Inflammatory macrophage treated with lipopolysaccharide for 1 hour (primary cell): ENCODE measurements at places on chromosomes 16 and 17.
A peak's percentile ranks its signal among the peaks of the same experiment; 100 is the strongest.

GRCh38 chr17:52159246-52160135 lies 977 bp upstream of the CA10 start:
- no peak for DNase-seq

GRCh38 chr17:59565959-59566324 lies 532 bp downstream of the DHX40 start:
- DNase-seq = peak; percentile 53

- DNase-seq = no peak
These were observed 11.8 kb downstream of the CCDC92B start for GRCh38 chr17:2737693-2738092.

DNA sequence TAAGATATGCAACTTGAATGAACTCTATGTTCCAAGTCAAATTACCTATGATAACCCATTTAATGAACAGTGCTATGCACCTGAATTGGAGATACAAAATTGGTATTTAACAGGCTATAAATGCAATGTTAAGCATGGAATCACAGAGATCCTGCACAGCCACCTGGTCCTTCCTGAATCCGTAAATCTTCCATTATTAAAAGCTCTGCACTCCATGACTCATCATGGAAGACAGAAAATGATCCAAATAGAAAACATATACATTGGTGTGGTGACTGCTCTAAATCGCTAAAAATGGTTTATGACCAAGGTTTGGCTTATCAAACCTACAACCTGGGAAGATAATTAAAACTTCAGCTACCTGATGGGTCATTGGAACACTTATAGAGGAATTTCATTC lies 45.3 kb downstream of the GLG1 start:
- no peak for DNase-seq

DNA sequence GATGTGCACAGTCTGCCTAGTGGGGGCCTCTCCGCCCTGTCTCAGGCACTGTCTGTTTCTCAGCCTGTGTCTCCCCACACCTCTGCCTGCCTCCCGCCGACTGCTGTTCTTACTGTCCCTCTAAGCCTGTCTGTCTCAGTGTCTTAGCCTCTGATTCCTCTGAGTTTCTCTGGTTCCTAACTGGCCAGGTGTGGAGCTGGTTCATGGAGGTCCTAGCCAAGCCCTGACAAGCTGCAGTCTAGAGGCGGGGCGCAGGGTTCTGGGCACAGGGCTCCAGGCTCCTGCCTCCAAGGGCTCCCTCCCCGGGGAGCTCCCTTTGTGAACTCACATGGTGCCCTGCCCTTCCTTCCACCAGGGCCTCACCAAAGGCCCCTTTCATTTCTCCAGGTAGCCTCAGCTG lies 19.4 kb downstream of the C17orf100 start:
- no peak for DNase-seq

- DNase-seq = no peak
These were observed 30.7 kb upstream of the MED9 start for GRCh38 chr17:17445925-17446665.

DNA sequence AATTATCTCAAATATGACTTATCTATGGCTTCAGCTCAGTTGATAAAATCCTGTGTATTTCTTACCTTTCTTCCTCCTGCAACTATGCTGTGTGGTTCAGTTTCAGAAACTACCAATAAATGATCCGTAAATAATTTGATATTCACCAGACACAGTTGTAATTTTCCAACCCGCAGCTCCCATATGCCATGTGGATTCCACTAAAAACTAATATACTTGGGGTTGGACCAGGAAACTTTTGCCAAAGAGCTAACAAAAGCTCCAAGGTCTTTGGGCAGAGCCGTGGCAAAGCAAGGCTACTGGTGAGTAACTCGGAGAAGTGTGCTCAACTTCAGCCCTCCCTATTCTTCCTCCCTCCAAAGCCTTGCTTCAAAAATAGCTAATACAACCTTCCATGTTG lies 2.3 kb upstream of the CHST6 start:
- no peak for DNase-seq

GRCh38 chr17:28937044-28937729 lies 14.1 kb downstream of the PHF12 start:
- peak; percentile 84 for DNase-seq

GRCh38 chr17:73901661-73902415 lies 257.6 kb upstream of the SDK2 start:
- DNase-seq = peak; percentile 40

GRCh38 chr17:42050393-42051012 lies at the start of gene C17orf113:
C17orf113 (minus strand) TSS chr17:42050601; CDS start chr17:42043376, 7,225 bp downstream.
- peak; percentile 47 for DNase-seq

GRCh38 chr16:55501549-55502322 lies 7.1 kb upstream of the LPCAT2 start:
- DNase-seq = no peak

DNA sequence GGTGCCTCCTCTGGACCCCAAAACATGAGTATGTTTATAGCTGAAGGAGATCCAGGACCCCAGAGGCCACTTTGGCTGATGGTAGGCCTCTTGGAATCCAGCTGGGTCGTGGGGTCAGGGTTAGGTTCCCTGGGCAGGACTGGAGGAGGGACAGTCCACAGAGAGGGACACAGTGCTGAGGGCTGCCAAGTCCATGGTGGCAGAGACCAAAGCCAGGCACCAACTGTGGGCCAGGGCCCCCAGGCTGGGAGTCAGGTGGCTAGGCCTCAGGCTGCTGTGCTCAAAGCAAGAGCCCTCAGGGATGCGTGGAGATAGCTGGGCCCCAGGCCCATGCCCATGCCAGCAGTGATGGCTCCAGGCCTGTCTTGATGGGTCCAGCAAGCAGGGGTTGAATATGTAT lies 44.1 kb downstream of the RAB11FIP4 start:
- no peak for DNase-seq

- DNase-seq = no peak
These were observed 599 bp downstream of the MRC2 start for GRCh38 chr17:62627904-62628633.

GRCh38 chr17:48510761-48511604 lies 19.8 kb downstream of the HOXB1 start:
- no peak for DNase-seq

DNA sequence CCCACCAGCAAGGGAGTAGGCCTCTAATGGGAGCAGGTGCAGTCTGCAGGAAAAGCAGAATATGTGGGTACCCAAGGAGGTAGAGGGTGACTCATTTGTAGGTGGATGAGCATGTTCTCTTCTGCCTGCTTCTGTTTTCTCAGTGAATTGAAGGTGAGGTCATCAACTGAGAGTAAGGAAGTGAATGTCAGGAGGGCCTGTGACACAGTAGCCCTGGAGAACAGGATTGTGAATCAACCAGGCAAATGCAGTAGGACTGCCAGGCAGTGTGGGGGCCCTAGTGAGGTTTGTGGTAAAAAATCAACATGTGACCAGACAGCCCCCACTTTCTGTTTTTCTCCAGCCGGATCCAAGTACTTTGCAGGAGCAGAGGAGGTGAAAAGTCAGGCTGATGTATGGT lies 150.5 kb upstream of the SOX9 start:
- DNase-seq = no peak

- no peak for DNase-seq
These were observed 110.7 kb upstream of the IRX3 start for GRCh38 chr16:54397190-54397835.

DNA sequence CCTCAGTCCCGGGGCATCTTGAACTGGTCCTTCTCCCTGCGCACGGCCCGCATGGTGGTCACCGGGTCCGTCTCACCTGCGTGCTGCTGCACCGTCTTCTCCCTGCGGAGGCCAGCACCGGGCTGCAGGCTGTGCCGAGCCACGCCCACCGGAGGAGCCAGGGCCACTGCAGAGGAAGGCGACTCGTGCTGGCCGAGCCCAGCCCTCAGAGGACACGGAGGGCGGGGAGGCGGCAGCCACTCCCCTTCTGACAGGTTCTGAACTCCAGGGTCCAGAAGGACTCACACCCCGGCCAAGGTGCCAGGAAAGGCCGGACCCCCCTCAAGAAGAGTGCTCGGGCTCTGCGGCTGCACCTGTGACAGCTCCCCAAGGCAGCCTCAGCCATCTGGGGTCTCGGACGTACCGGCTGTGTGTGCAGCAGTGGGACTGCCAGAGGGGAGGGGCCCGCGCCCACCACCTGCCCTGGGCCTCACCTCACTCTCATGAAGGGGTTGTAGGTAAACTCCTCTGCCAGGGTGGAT lies 15.8 kb upstream of the IGFALS start:
- DNase-seq = no peak

DNA sequence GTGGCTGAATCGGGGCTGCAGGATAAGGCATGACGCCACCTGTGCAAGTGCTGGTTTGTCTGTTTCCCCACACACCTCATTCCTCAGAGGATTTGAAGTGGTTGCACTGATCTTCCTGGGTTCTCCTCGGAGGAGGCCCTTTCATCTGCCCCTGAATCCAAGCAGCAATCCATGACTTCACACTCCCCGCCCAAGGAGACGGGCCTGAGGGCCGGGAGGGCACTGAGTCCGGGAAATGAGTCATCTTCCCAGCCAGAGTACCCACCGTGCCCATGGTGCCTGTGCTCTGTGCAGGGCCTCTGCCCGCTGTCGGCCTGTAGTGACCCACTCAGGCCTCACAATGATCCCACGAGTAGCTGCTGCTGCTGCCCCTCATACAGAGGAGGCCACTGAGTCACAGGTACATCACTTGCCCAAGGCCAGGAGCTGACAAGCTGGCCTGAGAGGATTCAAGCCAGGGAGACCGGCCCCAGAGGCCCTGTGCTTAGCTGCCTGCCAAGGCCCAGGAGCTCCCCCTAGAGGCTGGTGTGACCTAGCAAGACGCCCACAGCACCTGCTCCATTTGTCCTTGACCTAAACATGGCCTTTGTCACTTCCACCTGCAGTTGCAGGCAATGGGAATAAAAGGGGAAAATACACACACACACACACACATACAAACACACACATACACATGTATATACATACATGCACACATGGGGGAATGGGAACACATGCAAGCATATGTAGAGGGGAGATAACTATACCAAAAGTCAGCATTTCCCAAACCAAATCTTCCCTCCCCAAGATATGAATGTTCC lies 240.0 kb downstream of the C16orf95 start:
- peak; percentile 64 for DNase-seq

DNA sequence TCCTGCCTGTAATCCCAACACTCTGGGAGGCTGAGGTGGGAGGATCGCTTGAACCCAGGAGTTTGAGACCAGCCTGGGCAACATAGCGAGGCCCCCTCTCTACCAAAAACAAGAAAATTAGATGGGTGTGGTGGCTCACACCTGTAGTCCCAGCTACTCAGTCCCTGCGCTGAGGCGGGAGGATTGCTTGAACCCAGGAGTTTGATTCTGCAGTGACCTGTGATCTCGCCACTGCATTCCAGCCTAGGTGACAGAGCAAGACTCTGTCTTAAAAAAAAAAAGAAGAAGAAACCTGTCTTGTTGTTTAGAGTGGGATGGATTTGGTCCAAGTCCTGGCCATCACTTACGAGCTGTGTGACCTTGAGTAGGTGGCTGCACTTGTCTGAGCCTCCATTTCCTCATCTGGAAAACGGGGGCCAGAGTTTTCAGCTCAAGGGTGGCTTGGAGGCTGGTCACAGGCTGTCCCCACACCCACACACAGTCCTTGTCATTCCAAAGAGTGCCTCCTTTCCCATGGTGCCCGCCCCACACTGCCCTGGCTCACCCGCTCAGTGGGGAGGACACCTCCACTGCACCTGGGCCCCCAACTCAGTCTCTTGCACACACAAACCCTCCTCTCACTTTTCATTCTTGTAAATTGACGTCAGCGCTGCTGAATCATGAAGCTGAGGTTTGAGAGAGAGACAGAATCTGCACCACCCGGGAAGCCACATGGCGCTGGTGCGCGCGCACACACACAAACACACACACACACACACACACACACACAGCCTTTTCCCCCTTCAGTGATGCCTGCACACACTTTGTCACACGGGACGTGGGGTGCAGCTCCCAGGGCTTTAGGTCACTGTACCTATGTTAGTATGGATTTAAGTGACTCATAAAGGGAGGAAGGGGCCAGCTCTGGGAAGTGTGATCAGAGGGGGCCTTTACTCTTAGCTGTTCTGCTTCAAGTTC lies 4.2 kb downstream of the SOCS1 start:
- no peak for DNase-seq

DNA sequence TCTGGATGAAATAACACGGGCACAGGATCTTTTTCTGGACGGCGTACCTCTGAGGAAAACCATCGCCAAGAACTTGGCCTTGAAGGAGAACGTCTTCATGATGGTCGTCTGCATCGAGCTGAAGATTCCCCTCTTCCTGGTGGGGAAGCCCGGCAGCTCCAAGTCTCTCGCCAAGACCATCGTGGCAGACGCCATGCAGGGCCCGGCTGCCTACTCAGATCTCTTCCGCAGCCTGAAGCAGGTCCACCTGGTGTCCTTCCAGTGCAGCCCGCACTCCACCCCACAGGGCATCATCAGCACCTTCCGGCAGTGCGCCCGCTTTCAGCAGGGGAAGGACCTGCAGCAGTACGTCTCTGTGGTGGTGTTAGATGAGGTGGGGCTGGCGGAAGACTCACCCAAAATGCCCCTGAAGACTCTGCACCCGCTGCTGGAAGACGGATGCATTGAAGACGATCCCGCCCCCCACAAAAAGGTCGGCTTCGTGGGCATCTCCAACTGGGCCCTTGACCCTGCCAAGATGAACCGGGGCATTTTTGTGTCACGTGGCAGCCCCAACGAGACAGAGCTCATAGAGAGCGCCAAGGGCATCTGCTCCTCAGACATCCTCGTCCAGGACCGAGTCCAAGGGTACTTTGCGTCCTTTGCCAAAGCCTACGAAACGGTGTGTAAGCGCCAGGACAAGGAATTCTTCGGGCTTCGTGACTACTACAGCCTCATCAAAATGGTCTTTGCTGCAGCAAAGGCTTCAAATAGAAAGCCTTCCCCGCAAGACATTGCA lies 68.3 kb upstream of the ENDOV start:
- no peak for DNase-seq

DNA sequence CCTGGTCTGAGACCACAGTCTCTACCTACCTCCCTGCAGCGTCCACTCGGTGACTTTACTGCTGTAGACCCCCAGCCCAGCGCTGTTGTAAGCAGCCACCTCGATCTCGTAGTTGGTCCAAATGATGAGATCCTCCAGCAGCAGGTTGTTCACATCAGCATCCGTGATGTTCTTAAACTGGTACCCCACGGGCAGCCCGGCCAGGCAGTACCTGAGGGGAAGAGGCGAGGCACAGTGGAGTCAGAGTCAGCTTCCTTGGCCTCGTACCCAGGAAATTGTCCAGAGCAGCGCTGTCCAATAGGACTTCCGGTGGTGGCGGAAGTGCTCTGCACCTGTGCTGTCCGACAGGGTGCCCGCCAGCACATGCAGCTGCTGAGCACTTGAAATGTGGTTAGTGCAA lies 104.0 kb upstream of the CDC42EP4 start:
- DNase-seq = no peak

- no peak for DNase-seq
These were observed 134.8 kb upstream of the TP53TG3C start for GRCh38 chr16:33059206-33059605.

- DNase-seq = peak; percentile 87
These were observed 17.2 kb downstream of the SREBF1 start for GRCh38 chr17:17819561-17819995.

- DNase-seq = peak; percentile 12
These were observed 154.2 kb downstream of the MRM1 start for GRCh38 chr17:36755586-36755985.

- DNase-seq = no peak
These were observed 39.4 kb downstream of the CAPNS2 start for GRCh38 chr16:55605754-55606336.

GRCh38 chr16:79980650-79981521 lies 380.3 kb upstream of the MAF start:
- no peak for DNase-seq
